Activated CD4-positive, alpha-beta memory T cell treated with anti-CD3 and anti-CD28 coated beads for 36 hours (primary cell): ENCODE measurements at places on chromosomes 2 and 18. TPM values are rescaled to one million over a fixed set of nuclear protein-coding genes. Genes with fewer than 3 reads are reported as not detected.

GRCh38 chr18:24553571-24554285 is 93.3 kb downstream of the HRH4 start:
- H3K4me1 ChIP-seq = no peaks in the 10 kb centered on the region
- DNase-seq = no peak
- H3K36me3 ChIP-seq = no peaks in the 10 kb centered on the region
- no peak overlapping the region for H3K27ac ChIP-seq

- H3K36me3 ChIP-seq = no peaks in the 10 kb centered on the region
- H3K4me3 ChIP-seq = no peak overlapping the region
- no peak for DNase-seq
- no peaks in the 10 kb centered on the region for H3K4me1 ChIP-seq
- H3K27ac ChIP-seq = no peak overlapping the region
These were observed 79.5 kb downstream of the UPP2 start for GRCh38 chr2:158181171-158181570.

DNA sequence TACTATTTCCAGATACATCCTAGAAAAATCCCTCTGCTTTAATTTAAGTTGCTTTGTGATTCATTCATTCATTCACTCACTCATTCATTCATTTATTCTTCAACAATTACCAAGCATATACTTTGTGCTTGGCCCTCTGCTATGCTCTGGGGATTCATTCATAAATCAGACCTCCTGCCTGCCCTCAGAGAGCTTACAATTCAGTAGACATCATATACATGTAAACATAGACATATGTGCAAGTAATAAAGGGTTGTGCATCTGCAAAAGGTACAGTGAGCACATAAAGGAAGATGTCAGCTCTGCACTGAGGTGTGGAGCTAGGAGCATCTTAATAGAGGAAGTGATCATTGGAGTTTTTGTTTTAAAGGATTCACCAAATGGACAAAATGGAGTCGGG is 189.4 kb downstream of the AGPS start:
- no peak overlapping the region for H3K27ac ChIP-seq
- H3K27me3 ChIP-seq = no peaks in the 10 kb centered on the region
- H3K36me3 ChIP-seq = no peaks in the 10 kb centered on the region
- H3K4me1 ChIP-seq = no peaks in the 10 kb centered on the region
- H3K4me3 ChIP-seq = no peak overlapping the region

Gene RTP5
- 0.12 TPM for total RNA-seq

DNA sequence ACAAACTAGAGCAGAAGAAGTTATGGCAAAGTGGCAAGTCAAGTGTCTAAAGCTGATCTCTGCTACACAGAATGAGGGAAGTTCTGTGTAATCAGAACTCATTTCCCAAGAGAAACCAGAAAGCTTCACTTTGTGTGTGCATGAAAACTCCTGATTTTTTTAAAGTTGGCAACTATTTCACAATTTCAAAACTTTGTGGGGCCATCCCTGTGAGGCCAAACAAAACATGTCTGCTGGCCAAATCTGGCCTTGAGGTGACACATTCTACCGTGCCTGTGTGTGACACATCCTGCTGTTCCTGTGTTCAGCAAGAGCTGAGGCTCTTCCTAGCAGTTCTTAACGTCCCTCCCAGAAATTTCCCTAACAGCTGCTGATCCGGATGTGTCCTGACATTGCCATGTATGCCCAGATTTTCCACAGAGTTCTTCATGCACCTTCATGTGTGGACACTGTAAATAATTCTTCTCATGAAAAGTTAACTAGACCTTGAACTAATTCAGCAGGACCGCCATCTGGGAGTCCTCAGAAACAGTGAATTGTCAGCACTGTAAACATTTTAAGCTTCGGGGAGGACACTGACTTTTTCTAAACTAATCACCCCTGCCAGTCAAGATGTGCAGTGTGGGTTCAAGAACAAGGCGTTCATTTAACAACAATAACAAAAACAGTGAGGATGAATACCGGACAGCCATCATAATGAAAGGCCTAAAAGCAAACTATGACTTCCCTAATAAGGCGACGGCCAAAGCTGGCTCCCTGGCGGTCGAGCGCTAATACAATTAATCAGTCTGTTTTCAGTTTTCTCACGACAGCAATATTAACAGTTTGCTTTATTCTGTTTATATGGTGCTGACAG is 99.0 kb downstream of the PLEKHM3 start:
- peaks cover 6% of the 10 kb centered on the region for H3K4me1 ChIP-seq
- H3K36me3 ChIP-seq = no peaks in the 10 kb centered on the region
- DNase-seq = no peak
- no peaks in the 10 kb centered on the region for H3K27me3 ChIP-seq

Gene SULT1C2
- total RNA-seq = not detected

- H3K36me3 ChIP-seq = no peaks in the 10 kb centered on the region
- no peak for DNase-seq
These were observed 5.8 kb upstream of the TLK1 start for GRCh38 chr2:171166328-171166983.

DNA sequence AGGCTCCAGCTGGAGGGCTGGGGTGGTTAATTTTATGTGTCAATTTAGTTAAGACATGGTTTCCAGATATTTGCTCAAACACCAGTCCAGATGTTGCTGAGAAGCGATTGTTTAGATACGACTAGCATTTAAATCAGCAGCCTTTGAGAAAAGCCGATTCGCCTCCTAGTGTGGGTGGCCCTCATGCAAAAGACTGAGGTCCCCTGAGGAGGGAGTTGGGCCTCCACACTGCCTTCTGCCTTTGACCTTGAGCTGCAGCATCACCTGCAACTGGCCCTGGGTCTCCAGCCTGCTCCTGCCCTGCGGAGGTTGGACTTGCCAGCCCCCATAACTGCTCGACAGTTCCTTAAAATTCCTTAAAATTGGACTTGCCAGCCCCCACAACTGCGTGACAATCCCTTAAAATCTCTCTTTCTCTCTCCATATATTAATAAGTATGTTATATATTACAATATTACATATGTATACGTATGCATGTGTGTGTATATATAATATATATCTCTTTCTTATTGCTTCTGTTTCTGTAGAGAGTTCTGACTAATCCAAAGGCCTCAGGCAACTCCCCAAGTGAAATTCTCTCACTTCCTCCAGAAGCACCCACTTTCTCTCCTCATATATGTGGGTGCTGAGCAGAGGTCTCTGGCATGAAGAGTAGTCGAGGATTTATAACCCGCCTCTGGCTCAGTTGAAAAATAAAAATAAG is 14.4 kb downstream of the FBLN7 start:
- peak; percentile 6 for DNase-seq
- H3K27me3 ChIP-seq = no peaks in the 10 kb centered on the region
- H3K4me3 ChIP-seq = no peak overlapping the region
- H3K4me1 ChIP-seq = peaks cover 47% of the 10 kb centered on the region
- H3K36me3 ChIP-seq = no peaks in the 10 kb centered on the region

DNA sequence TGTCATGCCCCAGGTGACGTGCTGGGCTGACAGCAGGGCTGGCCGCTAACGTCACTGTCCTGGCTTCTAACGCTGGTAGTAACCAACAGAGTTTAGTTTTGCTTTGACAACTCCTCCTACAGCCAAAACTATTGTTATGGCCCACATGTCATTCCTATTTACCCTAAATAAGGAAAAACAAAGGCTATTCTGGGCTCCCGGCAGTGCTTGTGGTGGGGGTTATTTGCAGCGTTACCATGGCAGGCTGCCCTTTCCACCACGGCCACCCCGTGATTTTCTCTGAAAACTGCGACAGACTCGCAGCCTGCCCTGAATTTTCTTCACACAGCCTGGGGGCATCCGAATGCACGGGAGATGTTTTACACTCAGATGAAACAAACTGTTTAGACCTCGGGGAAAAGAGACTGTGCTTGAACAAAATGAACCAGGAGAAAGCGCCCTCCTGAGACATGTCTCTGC is 115.2 kb downstream of the FAM210A start:
- H3K4me1 ChIP-seq = peaks cover 81% of the 10 kb centered on the region
- peak; percentile 26 for DNase-seq
- H3K36me3 ChIP-seq = peaks cover 8% of the 10 kb centered on the region
- no peaks in the 10 kb centered on the region for H3K27me3 ChIP-seq
- H3K27ac ChIP-seq = peak overlapping the region; percentile 92

GRCh38 chr2:182081602-182082260 is 96.1 kb downstream of the PPP1R1C start:
- peaks cover 3% of the 10 kb centered on the region for H3K27me3 ChIP-seq
- no peak for DNase-seq

DNA sequence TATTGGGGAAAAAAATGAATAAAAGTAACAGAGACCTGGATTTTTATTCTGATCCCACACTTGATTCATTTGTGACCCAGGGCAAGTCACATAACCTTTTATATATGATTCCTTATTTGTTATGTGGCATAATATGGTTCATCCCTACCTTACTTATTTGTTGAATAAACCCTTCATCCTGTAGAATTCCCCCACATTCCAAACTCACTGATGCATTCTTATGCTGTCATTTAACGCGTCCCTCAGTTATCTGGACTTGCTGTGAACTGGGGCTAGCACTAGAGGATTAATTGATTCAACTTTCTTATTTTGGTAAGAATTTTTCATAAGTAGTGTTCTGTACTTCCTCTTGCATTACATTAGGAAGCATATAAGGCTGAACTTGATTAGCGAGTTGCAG is 384.7 kb upstream of the RAB12 start:
- DNase-seq = no peak
- no peaks in the 10 kb centered on the region for H3K27me3 ChIP-seq
- no peaks in the 10 kb centered on the region for H3K36me3 ChIP-seq
- no peak overlapping the region for H3K27ac ChIP-seq
- H3K4me3 ChIP-seq = no peak overlapping the region

Gene SPHKAP
- total RNA-seq = not detected

Gene GDF7
- total RNA-seq = 0.02 TPM

- H3K36me3 ChIP-seq = no peaks in the 10 kb centered on the region
- no peaks in the 10 kb centered on the region for H3K4me1 ChIP-seq
- no peak overlapping the region for H3K27ac ChIP-seq
- no peak overlapping the region for H3K4me3 ChIP-seq
These were observed 22.1 kb downstream of the GPR39 start for GRCh38 chr2:132438691-132439090.

GRCh38 chr2:2523461-2524347 is 192.6 kb upstream of the MYT1L start:
- DNase-seq = no peak
- H3K36me3 ChIP-seq = no peaks in the 10 kb centered on the region
- peaks cover 3% of the 10 kb centered on the region for H3K27me3 ChIP-seq
- H3K4me3 ChIP-seq = no peak overlapping the region

Gene MEP1B
- total RNA-seq = 0.10 TPM

DNA sequence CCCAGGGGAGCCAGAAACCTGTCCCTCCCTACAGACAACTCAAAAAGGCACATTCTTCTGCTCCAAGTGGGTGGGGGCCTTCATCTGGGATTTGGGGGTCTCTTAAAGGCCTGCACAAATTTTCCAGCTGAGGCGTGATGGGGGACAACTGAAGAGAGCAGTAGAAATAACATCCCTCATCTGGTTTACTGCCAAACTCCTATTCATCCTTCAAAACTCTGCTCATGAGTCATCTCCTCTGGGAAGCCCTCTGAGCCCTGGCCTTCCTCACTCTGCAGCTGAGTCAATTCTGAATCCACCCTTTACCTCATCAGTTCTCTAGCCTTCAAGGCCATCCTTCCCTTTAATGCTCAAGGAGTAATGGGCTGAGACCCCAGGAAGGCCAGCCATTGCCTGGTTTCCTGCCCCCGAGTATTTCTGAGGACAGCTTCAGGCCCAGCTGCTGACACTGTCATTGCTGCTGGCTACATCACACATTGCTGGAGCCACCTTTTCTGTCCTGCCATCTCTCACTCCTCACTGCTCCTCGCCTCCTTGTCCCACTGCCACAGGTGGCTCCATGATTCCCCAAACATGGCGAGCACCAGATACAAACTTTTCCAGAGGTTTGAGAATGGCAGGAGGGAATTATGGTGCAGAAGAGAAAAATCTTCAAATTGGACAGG is 32.2 kb upstream of the GLI2 start:
- H3K27me3 ChIP-seq = no peaks in the 10 kb centered on the region
- no peak for DNase-seq
- no peaks in the 10 kb centered on the region for H3K36me3 ChIP-seq
- no peak overlapping the region for H3K27ac ChIP-seq
- H3K4me1 ChIP-seq = no peaks in the 10 kb centered on the region

- no peaks in the 10 kb centered on the region for H3K36me3 ChIP-seq
- no peak overlapping the region for H3K4me3 ChIP-seq
- H3K27ac ChIP-seq = no peak overlapping the region
These were observed 277.0 kb downstream of the ZNF521 start for GRCh38 chr18:25074925-25075324.

Gene CMPK2
- 6.8 TPM for total RNA-seq

GRCh38 chr2:145741181-145741580 is 1221.3 kb upstream of the ZEB2 start:
- H3K27ac ChIP-seq = no peak overlapping the region
- no peak for DNase-seq
- H3K27me3 ChIP-seq = no peaks in the 10 kb centered on the region
- H3K4me1 ChIP-seq = peaks cover 5% of the 10 kb centered on the region

- no peaks in the 10 kb centered on the region for H3K27me3 ChIP-seq
- H3K4me3 ChIP-seq = no peak overlapping the region
- DNase-seq = no peak
- H3K27ac ChIP-seq = no peak overlapping the region
These were observed 36.3 kb upstream of the TMEM131 start for GRCh38 chr2:98032086-98032485.

- no peaks in the 10 kb centered on the region for H3K27me3 ChIP-seq
- H3K4me1 ChIP-seq = no peaks in the 10 kb centered on the region
- no peaks in the 10 kb centered on the region for H3K36me3 ChIP-seq
These were observed 14.4 kb upstream of the PTMA start for GRCh38 chr2:231693956-231694355.

GRCh38 chr18:79851950-79852349 is 54.2 kb downstream of the KCNG2 start:
- H3K4me1 ChIP-seq = no peaks in the 10 kb centered on the region
- H3K4me3 ChIP-seq = no peak overlapping the region
- H3K27ac ChIP-seq = no peak overlapping the region
- no peaks in the 10 kb centered on the region for H3K36me3 ChIP-seq

DNA sequence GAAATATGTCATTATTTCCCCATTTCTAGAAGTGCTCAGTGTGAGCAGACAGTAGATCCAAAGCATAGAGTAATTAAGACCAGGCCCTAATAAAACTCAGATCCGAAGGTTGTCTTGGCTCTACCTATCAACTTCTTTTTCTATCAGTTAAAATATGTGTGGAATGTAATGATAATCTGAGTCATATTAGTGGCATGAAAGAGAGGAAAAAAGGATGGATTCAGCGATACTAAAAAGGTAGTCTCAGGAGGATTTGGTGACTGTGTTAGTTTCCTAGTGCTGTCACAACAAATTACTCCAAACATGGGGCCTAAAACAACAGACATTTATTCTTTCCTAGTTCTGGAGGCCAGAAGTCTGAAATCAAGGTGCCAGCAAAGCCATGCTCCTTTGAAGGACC is 103.7 kb upstream of the NABP1 start:
- peaks cover 47% of the 10 kb centered on the region for H3K4me1 ChIP-seq
- H3K36me3 ChIP-seq = no peaks in the 10 kb centered on the region
- no peak overlapping the region for H3K4me3 ChIP-seq
- no peak overlapping the region for H3K27ac ChIP-seq
- no peak for DNase-seq

Gene C1QL2
- total RNA-seq = not detected

GRCh38 chr2:47119001-47119400 is 36.1 kb downstream of the STPG4 start:
- H3K36me3 ChIP-seq = no peaks in the 10 kb centered on the region
- H3K4me1 ChIP-seq = no peaks in the 10 kb centered on the region
- H3K27ac ChIP-seq = no peak overlapping the region
- H3K27me3 ChIP-seq = no peaks in the 10 kb centered on the region
- no peak for DNase-seq

GRCh38 chr2:144137705-144138428 is 382.1 kb downstream of the ZEB2 start:
- no peak overlapping the region for H3K4me3 ChIP-seq
- H3K27me3 ChIP-seq = no peaks in the 10 kb centered on the region
- peaks cover 2% of the 10 kb centered on the region for H3K36me3 ChIP-seq
- H3K27ac ChIP-seq = no peak overlapping the region
- DNase-seq = no peak

GRCh38 chr2:190726255-190726654 is 77.4 kb downstream of the NAB1 start:
- DNase-seq = no peak
- H3K36me3 ChIP-seq = no peaks in the 10 kb centered on the region
- H3K27me3 ChIP-seq = no peaks in the 10 kb centered on the region
- H3K4me3 ChIP-seq = no peak overlapping the region
